NCI-H2029 treated with DMSO at 0.1 percent for 48 hours (cell line): ENCODE measurements at places on chromosomes 3 and 15.

GRCh38 chr15:86948719-86949118, 869.0 kb downstream of the AGBL1 start:
- DNase-seq = no peak

- DNase-seq = no peak
These were observed 35.9 kb downstream of the OXNAD1 start for GRCh38 chr3:16300881-16301359.

DNA sequence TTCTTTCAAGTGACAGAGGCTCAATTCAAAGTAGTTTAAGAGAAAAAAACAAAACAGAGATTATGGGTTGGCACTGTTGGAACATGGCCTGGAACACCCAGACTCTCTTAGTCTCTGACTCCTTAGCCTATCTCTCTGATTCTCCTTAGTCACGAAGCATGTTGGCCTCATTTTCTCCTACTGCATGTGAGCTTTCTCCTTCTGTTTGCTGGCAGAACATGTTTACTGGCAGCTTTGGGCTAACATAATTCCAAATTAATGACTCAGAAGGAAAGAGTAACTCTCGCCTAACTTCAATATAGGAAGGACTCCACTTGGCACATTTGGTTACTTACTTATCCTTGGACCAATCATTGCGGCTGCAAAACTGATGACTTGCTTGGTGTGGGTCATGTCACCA, 21.7 kb upstream of the CCDC39 start:
- no peak for DNase-seq

GRCh38 chr3:9497821-9498565, 55.6 kb downstream of the LHFPL4 start:
- no peak for DNase-seq

- DNase-seq = no peak
These were observed 134.8 kb downstream of the UACA start for GRCh38 chr15:70628549-70628896.

DNA sequence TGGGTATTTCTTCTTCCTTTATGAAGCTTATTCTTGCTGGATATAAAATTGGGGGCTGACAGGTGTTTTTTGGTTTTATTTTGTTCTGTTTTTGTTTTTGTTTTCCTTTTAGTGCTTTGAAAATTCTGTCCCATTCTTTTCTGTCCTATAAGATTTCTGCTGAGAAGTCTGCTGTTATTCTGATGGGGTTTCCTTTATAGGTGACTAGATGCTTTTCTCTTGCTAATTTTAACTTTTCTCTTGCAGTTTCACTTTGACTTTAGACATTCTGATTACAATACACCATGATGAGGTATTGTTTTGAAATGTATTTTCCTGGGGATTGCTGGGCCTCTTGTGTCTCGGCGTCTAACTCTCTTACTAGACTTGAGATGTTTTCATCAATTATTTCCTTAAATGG, 22.8 kb downstream of the TTC14 start:
- DNase-seq = no peak

DNA sequence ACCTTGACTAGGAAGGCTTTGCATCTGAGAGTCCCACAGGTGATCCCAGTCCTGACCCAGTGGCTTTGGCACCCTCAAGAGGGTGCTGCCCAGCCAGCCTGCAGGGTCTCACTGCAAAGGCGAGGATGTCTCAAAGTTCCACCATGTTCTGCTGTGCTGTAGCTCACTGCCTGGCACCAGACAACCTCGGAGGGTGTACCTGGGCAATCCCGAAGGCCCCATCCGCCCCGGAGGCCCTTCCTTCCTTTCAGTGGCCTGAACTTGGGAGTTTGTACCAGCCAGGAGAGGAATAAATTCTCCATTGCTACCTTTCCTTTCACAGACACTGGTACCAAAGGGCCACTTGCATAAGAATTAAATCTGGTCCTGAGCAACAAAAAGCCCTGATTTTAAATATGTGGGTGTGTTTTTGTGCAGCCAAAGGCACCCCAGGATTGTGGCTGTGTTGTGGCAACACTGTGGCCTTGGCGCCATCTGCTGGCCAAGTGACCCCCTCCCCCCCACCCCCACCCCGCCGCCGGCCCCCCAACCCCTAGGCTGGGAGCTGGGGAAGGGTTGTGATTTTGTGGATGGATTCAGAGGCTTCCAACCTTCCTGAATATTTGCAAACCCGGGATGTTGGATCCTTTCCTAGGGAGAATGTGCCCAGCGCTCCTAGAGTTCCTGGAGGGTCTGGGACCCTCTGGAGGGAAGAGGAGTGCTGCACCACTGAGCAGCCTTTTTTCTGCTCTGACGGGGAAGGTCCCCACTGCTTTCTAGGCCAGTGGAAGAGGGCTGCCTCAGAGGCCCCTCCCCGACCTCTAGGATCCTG, 9.7 kb upstream of the PTPN23 start:
- DNase-seq = no peak

- no peak for DNase-seq
These were observed 17.8 kb downstream of the CEP19 start for GRCh38 chr3:196694202-196694638.

DNA sequence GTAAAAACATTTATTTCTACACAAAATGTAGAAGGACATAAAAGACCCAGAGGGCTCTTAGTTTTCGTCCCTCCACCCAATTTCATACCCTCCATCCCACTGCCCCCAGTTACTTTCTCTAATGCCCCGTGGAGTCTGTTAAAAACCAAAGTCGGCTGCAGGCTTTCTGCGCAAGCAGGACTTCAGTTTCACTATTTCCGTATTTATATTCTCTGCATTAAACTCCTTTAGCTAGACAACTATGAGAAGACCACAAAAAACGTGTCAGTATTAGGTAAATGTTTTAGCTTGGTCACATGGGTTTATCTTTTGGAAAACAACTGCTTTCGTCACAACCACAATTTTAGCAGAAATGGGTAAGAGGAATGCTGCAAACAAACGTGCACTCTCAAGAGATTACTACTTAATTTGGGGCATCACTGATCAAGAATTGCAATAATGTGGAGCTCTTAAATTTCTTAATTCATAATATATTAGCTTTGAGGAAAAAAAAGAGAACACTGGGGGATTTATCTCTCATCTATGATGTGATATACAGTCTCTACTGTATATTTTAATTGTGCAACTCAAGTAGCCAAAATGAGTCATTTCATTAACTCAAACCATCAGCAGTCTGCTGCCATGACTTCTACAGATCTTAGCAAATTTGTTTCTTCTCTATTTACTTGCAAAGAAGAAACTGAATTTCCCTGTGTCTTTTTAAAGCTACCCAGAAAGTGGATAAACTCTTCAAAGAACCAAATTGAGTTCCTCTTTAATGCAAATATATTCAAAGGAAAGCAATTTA, 740 bp upstream of the NSMCE3 start:
- no peak for DNase-seq

- no peak for DNase-seq
These were observed 331.8 kb downstream of the ZIC1 start for GRCh38 chr3:147740928-147741327.

GRCh38 chr3:39327053-39327745, 2.3 kb upstream of the CCR8 start:
- DNase-seq = no peak

- DNase-seq = no peak
These were observed 1.6 kb upstream of the ULK3 start for GRCh38 chr15:74844319-74845207.

DNA sequence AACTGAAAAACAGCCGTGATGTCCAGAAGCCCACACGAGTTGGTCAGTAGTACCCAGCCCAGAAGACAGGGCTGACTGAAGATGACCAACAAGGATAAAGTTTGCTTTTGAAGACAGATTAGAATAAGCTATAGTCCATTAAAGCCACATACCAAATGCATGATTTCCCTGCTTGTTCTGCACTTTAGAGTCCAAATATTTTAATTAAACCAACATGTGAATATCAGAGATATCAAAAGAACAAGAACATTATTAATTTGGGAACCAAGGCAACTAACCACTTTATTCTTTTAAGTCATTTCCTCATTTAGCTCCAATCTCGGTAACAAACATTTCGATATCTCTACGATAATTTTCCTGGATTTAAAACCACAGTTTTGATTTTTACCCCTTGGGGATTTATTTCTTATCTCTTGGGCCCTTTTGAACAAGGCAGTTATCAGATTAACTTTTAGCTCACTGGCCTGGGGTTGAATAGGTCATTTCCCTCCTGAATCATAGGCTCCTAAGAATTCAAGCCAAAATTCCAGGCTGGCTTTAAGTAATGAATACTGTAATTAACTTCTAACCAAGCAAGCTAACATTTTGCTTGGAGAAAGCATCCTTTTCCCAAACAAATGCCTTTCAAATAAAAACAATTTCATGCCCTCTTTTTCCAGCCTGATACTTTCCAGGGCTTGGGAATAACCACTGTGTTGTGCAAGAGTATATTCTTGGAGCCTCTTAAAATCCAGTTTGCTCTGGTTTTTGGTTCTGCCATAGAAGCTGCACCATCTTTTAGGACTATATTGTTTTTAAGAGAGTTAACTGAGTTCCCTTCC, 102.9 kb upstream of the NR2E3 start:
- no peak for DNase-seq

DNA sequence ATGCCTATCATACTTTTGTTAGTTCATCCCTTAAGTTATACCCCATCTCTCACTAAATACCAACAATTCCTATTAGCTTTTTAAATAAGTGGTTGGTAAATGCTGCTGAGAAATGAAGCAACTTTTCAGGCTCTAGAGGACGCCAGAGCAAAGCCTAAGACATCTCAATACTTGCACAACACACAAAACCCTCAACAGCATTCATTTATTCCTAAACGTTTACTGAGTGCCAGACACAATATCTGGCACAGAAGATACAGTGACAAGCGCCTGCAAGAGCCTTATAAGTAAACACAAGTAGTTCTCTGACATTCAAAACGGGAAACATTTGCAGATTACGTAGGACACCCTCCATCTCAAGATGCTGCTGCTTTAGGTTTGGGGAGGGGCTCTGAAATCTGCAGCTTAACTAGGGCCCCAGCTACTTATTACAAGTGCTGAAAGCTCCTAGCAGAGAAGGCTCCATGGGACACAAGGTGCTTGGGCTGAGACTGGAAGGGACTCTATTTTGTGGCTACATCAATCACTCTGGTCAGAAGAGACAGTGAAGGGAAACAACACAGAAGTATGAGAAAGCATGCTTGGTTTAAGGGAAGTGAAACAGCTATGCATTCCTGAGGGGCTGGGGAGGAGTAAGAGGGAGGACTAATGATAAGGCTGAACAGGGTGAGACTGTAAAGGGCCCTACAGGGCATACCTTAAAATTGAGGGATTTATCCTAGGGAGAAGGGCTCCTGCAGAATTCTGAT, 311.3 kb downstream of the PLCL2 start:
- DNase-seq = no peak

- DNase-seq = no peak
These were observed 36.0 kb downstream of the RFX7 start for GRCh38 chr15:56207711-56208110.

DNA sequence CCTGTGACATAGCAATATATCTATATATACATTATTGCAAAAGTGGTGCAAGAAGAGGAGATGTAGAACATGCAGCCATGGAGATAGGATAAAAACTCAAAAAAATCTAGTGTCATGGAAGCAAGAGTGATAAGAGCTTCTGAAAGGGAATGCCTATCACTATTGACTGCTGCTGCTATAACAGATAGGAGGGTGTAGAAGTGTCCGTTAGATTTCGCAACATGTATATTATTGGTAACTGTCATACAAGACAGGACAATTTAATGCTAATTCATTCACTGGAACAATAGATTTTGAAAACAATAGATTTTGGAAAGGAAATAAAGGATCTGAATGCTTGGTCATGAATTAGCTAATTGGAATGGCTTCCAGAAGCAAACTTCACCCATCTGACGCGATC, 224.5 kb downstream of the ZNF385D start:
- DNase-seq = no peak
